PC-3 (cell line): ENCODE measurements at places on chromosomes 2 and 18.

DNA sequence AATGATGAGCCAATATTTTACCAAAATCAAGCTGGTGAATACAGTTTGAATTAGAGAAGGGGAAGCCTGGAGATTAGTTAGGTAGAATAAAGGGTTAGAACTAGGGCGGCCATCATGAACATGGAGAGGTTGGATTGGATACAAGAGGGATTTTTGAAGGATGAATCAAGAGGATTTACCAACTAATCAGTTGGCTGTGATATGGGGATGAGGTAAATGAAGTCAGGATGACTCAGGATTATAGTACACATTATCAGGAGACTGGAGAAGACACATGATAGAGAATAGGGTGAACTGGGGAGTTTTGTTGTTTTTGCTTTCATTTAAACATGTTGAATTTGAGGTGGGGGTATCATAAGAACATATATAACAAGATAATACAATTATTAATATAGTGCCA lies 73.8 kb upstream of the PROKR1 start:
- peak; percentile 40 for DNase-seq

GRCh38 chr2:74735564-74735963 lies 81.5 kb downstream of the SEMA4F start:
- DNase-seq = peak; percentile 34

DNA sequence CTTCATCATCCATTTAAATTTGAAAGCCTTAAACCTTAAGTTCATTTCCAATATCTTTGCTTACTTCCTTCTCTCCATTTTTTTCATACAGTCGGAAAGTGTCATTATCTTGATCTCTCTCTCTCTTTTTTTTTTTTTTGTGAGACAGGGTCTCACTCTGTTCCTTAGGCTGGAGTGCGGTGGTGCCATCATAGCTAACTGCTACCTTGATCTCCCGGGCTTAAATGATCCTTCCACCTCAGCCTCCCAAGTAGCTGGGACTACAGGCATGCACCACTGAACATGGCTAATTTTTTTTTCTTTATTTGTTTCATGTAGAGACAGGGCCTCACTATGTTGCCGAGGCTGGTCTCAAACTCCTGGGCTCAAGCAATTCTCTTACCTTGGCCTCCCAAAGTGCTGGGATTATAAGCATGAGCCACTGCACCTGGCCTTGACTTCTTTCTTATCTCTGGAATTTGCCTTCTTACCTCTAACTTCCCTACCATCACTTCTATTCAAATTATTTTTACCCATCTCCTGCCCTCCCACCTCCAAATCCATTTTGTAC lies 222.2 kb downstream of the MYCN start:
- no peak for DNase-seq

- DNase-seq = peak; percentile 12
Measured at GRCh38 chr18:35106845-35107148, 65.6 kb downstream of the MAPRE2 start.

- DNase-seq = no peak
Measured at GRCh38 chr18:36675542-36675941, 153.3 kb downstream of the TPGS2 start.

DNA sequence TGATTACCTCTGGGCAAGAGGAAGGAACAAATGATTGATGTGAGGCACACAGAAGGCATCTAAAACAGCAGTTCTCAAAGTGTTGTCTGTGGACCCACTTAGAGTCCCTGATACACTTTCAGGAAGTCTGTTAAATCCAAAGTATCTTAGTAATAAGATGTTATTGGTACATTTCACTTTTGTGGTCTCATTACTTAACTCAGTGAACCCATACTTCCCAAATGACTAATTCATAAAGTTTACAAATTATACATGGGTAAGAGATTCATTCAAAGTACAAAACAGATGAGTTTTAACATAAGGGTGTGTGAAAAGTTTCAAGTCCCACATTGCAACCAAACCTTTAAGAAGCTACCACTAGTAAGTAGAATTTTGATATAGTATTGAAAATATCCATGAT lies 440.5 kb downstream of the NUP35 start:
- DNase-seq = peak; percentile 20

GRCh38 chr2:168175469-168175868 lies 71.9 kb downstream of the STK39 start:
- DNase-seq = no peak

GRCh38 chr18:961644-962355 lies 57.1 kb downstream of the ADCYAP1 start:
- peak; percentile 70 for DNase-seq

DNA sequence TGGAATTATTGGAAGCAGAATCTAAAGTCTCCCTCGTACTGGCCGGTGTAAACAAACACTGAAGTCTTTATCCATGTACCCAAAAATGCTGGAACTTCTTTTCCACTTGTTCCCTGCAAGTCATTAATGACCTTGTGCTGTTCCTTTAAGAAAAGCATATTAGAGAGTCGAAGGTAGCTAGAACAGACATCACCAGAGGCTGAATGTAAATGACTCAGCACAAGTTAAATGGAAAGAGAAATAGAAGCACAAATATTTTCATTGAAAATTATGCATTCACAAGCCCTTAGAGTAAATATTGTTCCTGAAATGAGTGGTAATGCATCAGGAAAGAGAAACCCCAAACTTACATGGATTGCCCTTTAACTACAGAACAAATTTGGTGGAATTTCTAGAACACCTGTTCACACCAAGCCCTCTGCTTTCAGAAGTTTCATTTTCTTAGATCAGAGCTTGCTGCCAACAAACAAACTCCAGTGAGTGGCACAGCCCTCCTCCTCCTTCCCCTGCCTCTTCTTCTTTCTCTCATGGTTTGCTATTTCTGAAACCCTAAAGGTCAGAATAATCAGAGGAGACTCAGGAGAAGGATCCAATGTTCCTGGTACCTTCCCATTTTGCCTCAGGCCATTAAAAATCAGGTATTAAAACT lies 264.3 kb downstream of the TXNL1 start:
- DNase-seq = peak; percentile 60

GRCh38 chr2:165196411-165196810 lies 7.4 kb downstream of the SCN3A start:
- no peak for DNase-seq

- peak; percentile 72 for DNase-seq
Measured at GRCh38 chr2:199370150-199370780, 87.5 kb downstream of the SATB2 start.

DNA sequence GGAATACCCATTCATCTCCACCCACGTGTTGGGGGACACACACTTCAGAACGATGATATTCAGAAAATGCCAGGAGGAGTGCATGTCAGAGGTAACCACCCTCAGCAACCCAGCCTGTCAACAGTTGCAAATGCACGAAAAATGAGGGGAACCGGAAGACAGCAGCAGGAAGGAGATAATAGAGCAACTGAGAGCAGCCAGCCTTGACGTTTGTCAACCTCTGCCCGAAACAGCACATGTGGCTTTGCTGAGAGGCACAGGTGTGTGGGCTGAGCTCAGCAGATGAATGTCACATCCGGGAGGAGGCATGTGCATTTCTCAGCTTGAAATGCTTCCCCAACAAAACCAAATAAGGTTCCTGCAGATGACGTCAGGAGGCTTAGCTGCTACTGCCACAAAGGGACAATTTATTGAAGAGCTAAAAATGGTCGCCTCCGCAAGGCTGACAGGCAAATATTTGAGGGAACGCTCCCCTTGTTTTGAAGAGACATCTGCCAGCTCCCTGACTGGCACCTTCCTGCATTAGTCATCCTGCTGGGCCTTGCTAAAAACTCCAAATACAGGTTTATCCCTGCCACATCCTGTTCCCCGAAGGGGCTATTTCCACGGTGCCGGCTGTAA lies 419.0 kb downstream of the NBAS start:
- DNase-seq = peak; percentile 88

DNA sequence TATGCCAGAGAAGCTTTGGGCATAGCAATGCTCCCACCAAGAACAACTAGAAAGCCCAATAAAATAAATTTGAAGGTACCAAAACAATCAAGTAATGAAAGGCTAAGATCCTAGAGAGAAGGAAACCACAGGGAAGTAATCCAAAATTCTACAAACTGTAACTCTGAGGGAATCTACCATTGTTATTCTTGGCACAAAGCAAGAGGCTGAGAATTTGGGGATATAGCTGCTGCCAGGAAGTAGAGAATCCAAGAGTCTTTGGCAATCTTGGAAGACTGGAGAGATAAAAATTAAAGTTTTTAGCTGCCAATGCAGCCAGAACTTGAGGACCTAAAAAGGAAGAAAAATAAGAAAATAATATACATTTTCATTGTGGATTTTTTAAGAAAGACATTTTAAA lies 68.5 kb downstream of the PIGN start:
- DNase-seq = no peak

DNA sequence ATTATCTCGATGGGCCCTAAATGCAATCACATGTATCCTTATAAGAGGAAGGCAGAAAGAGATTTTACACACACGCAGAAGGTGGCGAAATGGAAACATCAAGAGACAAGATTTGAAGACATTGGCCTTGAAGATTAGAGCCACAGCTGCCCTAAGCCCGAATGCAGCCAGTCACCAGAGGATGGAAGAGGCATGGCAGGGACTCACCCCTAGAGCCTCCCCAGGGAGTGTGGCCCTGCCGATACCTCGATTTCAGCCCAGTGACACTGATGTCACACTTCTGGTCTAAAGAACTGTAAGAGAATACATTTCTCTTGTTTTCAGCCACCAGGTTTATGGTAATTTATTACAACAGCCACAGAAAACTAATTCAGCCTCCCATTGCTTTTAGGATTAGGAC lies 17.4 kb downstream of the TTC39C start:
- DNase-seq = no peak

DNA sequence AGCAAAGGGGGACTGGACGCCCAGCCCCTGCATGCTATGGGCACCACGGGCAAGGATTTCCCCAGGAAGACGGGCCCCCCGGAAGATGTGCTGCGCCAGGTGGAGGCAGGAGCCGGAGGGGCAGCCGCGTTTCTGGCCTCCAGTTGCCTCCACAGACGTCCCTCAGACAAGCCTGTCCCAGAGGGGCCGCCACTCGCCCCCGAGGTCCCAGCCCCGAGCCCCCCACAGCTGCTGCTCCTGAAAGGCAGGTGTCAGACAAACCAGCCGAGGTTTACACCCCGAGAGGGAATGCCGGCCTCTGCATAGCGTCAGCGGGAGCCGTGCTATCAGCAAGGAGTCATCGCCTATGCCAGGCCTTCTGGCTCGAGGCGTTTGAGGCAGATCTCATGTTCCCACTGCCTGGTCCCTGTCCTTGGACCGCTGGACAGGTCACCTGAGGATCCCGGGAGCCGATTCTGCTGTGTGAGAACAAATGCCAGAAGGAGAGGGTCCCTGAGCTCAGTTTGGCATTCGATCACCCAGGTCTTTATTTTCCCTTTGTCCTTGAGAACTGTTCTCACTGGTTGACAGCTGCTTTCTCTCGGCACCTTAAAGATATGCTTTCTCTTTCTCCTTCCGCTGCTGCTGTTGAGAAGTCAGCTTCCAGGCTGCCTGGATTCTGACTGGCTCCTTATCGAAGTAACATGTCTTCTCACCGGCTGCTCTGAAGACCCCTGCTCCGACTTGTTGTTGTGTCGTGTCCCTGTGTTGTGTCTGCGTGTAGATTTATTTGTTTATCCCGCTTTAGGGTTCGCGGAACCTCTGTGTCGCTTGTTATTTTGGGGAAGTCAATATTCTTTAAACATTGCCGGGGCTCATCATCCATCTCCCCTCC lies 20.6 kb downstream of the CROCC2 start:
- DNase-seq = no peak

DNA sequence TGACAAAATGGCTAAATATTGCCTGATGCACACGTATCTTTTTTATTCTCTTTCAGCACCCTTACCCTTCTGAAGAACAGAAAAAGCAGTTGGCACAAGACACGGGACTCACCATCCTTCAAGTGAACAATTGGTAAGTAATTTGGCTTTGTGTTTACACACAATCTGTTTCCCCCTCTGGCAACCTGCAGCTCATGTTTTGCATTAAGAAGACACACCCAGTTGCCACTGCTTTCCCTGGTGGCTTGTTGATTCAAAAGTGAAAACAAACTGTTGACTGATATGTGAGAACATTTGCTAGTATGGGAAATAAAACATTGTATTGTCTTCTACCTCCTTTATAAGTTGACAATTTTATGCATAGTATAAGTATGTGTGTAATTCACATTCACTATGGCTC lies 113.0 kb downstream of the MEIS1 start:
- no peak for DNase-seq
